ENCODE measurements at places on chromosomes 3 and 15.

- DNase-seq = no peak
These were observed 8.0 kb downstream of the FYCO1 start for GRCh38 chr3:45987368-45988291.

GRCh38 chr15:99100245-99101173, 4.4 kb upstream of the SYNM start:
- DNase-seq = peak; percentile 47

DNA sequence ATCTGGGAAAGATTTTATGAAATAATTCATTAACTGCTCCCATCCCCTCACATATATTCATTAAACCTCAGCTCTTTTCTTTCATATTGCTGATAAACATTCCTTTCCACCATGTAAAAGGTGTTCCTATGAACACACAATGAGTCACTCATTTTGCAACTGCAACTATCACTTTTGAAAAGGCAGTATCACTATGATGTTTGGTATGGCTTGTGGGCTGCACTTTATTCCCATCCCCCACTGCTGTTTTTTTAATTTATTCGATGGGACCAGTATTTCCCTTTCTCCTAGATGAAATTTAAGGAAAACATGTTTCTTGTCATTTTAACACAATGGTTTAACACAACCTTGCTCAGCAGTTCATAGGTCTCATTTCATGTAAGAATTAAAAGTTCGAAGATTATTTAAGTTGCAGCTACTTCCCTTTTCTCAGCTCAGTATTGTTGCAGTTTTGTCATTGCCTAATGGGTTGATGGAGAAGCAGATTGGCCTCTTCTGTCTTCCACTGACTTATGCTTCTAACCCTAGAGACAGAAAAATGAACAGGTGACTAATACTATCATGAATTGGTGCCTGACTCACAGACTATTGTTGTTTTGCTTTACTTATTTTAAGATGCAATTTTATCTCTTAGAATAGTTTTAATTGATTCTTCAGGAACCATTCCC, 280.3 kb downstream of the ZPLD1 start:
- no peak for DNase-seq

GRCh38 chr3:10007126-10007782, 19.0 kb upstream of the FANCD2 start:
- no peak for DNase-seq

Data from stimulated activated CD4-positive, alpha-beta T cell treated with anti-CD3 and anti-CD28 coated beads, Interleukin-2, amount 100 ng/mL, for 48 hours (primary cell).